ENCODE measurements at places on chromosomes 1 and 21. TPM values are rescaled to one million over a fixed set of nuclear protein-coding genes. Genes with fewer than 3 reads are reported as not detected.

Gene POU3F1
- not detected for total RNA-seq

- no peak for DNase-seq
These were observed 1267.6 kb upstream of the ADGRL2 start for GRCh38 chr1:80533093-80533492.

DNA sequence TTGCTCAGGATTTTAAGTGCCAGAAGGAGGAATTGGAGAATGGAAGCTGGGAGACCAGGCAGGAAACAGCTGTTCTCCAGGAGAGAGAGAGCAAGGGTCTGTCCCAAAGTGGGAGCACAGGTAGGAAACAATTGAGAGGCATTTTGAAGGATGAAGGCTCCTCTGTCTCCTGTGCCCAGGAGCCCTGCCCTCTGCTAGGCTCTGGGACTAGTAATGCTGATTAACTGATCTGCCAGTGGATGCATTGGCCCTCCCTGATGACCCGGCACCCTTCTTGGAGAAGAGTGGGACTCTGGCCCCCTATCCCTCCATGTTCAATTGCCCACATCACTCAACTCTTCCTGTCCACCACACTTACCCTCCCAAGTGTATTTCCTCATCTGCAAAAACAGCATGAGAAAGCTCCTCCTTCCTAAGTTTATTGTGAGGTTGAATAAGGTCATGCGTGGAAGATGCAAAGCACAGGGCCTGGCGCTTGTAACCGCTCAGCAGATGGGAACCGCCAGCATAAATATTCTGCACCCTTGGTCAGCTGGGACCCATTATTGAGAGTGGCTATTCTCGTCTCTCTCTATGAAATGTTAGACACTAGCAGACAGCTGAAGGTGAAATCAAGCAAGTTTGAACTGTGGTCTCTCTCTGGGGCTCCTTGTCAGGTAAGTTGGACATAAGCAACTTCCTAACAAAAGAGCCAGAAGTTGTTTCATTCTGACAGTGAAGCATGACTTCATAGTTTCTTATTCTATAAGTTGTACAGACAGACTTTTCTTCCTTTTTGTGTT, 63.0 kb upstream of the ANGPTL1 start:
- DNase-seq: no peak

- DNase-seq: no peak
These were observed 114.6 kb downstream of the NTPCR start for GRCh38 chr1:233064988-233065387.

DNA sequence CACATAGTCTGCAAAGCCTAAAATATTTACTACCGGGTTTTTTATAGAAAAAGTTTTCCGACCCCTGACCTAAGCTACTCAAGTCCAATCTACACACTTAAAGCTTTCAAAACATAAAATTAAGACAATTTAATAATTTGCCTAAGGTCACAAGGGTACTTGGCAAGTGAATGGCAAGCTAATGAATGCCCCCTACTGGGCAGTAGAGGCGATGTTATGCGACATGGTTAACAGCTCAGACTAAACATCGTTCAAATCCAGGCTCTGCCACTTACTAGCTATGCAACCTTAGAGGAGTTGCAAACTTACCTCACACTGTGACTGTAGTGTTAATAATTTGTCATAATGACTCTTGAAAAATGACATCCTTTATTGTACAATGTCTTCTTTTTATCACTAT, 317.2 kb upstream of the NFIA start:
- peak; percentile 71 for DNase-seq

GRCh38 chr1:212828395-212828794, 19.1 kb downstream of the SPATA45 start:
- DNase-seq: no peak
